ENCODE measurements at places on chromosomes 2 and 18.

DNA sequence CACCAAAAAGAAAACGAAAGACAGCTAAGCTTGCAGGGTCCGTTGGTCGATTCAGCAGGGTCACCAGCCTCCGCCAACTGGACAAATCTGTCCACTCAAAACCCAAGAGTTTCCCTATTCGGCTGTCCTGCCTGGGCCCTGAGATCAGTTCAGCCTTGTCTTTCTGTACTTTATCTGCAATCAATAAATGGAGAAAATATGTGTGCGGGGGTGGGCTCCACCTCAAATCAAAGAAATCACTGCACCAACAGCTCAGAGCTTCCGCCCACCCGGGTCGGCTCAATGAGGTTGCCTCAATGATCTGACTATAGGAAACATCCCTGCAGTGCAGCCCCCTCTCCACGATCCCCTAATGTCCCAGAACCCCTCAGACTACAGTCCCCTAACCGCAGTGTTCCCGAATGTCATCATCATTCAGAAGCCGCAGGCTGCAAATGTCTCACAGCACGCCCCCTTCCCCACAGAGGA, 447 bp downstream of the GGCX start:
- DNase-seq: no peak

- no peak for DNase-seq
Measured at GRCh38 chr18:11883153-11883552, 25.0 kb downstream of the MPPE1 start.

DNA sequence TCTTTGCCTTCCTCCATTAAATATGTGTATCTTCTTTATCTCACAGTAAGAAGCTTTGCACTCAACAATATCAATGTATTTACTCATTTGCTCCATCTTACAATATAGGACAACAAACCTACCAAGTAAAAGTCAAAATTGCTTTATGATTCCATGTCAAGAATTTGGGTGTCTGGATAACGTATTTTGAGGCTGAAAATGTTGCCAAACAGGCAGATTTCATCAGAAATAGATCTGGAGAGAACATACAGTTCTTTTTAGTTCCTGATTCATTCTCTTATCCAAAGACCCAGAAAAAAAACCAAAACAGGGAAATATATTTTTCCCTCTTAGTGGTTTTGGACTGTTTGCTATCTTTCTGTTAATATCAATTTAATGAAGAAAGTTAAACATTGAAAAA, 621.1 kb downstream of the STK39 start:
- no peak for DNase-seq

- DNase-seq: no peak
Measured at GRCh38 chr2:182933629-182934028, 67.2 kb upstream of the FRZB start.

Data from anterior cingulate cortex (tissue), 58 donors.